NCI-H146 (cell line): ENCODE measurements at places on chromosomes 16 and 17.

DNA sequence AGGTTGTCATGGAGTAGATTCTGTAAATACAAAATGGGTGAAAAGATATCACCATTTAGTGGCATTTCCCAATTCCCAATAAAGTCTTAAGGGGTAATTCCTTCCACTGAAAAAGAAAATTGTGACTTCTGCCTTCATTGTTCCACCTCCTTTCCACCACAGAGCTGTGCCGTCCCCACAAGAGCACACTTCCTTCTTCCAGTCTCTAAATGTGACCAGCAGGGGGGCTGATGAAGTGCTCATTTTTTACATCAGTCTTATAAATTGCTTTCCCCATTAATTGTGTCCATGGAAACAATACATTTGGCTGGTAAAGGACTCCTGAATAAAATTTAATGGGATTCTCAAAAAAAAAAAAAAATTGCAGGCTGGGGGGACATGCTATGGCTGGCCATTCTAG is 260.8 kb upstream of the PSMD7 start:
- DNase-seq, result peak; percentile 34

DNA sequence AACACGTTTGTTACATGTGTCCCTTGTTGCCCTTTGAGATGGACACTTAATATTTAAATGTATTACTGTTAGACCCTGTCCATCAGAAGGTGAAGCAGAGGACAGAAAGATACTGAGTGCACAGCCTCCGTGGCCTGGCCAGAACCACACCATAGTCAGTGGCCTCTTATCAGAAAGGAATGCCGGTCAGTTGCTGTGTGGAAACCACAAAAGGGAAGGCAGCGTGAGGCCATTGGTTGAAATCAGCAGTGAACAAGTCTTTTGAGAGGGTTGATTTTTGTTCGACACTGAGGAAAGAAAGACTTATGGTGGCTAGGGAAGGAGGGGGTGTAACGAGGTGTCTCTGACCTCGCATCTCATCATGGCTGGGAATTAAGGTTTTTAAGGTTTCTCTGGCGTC is 85.4 kb upstream of the CLEC18A start:
- DNase-seq, result no peak

GRCh38 chr17:75645889-75646637 is 12.8 kb downstream of the SMIM5 start:
- no peak for DNase-seq

DNA sequence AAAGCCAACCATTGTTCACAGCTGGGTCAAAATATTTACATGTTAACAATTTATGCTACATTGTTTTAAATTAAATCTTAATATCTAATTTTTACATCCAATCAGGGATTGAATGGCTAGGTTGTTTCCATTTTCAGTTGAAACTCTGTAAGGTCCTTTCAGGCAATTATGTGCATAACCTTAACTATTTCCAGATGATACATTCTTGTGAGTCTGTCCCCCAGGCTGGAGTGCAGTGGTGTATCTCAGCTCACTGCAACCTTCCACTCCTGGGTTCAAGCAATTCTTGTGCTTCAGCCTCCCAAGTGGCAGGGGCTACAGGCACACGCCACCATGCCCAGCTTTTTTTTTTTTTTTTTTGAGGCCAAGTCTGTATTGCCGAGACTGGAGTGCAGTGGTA is 10.4 kb downstream of the CDC42EP4 start:
- DNase-seq, result no peak

GRCh38 chr17:1511756-1512321 is 4.6 kb downstream of the INPP5K start:
- no peak for DNase-seq

- peak; percentile 52 for DNase-seq
These were observed 105.5 kb downstream of the SPAG9 start for GRCh38 chr17:51015145-51015558.
